ENCODE measurements at places on chromosomes 13 and 19.

- DNase-seq, result no peak
These were observed 1784.6 kb downstream of the SLITRK5 start for GRCh38 chr13:89455741-89456140.

- DNase-seq, result no peak
These were observed 384.3 kb downstream of the EFNB2 start for GRCh38 chr13:106151056-106151699.

DNA sequence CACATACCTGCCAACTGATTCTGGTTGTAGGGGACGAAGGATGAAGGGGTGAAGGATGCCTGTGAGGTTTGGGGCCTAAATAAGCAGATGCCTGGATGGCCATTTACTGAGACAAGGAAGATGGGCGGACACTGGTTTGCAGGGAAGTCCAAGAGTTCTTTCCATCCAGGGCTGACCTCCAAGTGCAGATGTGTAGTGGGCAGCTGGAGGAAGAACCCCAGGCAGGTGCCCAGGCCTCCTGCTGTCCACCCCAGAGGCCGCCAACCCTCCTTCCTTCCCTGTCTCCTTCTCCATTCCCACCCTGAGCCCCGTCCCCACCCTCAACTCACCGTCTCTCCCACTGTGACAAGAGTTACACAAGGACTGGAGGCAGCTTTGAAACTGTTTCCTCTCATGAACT lies 171.5 kb downstream of the KATNAL1 start:
- no peak for DNase-seq

- no peak for DNase-seq
These were observed 150.7 kb downstream of the ABCC4 start for GRCh38 chr13:95150555-95150954.

GRCh38 chr13:73904625-73905024 lies 229.6 kb downstream of the KLF12 start:
- DNase-seq, result no peak

DNA sequence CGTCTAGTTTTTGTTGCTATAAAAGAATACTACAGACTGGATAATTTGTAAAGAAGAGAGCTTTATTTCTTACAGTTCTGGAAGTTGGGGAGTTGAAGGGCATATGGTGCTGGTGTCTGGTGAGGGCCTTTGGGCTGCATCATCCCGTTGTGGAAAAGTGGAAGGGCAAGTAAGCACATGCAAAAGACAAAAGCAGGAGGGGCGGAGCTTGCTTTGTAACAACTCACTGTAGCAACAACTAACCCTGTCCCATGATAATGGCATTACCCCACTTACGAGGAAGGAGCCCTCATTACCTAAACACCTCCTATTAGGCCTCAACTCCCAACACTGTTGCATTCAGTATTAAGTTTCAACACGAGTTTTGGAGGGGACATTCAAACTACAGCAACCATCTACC lies 7.2 kb upstream of the DNAJC15 start:
- no peak for DNase-seq

DNA sequence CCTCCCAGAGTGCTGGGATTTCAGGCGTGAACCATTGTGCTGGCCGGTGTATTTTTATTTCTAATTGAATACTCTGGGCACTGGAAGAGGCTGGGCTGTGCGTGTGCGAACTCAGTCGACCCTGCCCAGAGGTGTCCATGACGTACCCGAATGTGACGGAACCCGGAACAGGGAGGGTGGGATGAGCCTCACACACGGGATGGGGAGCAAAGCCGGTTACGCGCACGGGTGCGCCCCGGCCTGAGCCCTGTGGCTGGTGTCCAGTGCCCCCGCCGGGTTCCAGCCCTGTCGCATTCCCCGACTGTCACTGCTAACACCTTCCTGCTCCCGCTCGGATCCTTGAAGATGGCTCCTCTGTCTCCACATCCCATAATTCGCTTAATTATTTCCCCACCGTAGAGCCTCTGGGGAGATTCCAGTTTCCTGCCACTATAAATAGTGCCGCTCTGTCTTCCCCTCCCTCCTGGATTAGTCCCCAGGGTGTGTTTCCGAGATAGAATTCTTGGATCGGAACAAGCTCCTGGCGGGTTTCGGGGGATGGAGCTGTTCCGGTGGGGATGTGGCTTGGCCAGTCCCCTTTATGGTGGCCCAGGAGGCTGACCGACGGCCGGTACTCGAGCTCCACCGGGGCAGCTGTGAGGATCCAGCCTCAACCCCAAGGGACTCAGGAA lies 22.0 kb downstream of the SBNO2 start:
- no peak for DNase-seq

DNA sequence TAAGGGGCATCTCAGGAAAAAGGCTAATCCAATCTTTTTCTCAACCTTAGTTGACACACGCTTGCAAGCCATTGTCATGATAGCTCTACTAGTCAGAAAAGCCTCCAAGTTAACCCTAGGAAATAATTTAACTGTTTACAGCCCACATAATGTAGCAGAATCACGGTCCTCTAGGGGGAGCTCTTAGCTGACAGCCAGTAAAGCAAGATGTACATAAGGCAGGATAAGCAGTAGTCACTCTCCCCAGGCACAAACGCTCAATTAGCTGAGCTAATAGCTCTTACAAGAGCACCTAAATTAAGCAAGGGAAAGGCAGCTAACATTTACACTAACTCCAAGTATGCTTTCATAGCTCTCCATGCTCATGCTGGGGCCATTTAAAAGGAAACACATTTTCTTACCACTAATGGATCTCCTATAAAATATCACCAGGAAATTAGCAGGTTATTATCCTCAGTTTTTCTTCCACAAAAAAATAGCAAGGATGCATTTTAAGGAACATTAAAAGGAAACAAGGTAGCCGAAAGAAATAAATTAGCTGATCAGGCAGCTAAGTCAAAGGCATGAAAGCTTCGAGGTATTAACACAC lies 33.7 kb upstream of the ZSCAN5A start:
- DNase-seq, result no peak

DNA sequence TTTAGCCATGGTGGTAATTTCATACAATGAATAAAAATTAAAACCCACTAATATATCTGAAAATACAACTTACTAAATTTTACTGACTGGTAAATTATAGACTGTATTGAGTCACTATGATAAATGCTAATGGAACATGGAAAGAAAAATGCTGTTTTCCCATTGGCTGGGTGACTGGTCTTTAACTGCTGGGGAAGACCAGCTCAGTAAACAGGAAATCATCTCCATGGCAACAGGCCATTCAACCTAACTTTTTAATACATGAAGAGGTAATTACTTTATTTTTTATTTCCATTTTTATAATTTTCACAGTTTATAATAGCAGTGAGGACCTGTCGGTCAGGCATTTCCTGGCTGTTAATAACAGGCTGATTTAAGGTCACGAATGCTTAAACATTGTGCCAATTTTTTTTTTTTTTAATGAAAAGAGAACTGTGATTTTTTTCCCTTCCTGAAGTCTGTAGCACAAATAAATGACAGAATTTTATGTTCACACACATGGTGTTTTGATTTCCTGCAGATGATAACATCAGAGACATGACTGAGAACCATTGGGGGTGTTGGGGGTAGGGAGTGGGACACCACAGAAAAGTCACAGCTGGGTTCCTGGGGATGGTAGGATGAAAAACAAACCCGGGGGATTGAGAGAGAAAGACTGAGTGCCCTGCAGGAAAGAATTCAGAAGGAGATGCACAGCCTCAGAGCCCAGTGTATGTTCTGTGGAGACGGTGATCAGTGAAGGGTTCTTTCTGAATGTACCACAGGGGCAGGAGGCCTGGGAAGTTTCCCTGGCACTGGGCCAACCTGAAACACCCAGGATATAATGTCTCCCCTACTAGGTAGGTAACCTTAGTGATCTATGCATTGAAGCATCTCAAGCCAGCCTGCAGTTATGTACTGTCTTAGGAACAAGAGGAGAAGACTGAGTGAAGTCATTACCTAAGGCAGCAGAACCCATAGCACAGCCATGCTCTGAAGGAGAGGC lies 297.1 kb downstream of the COG6 start:
- no peak for DNase-seq

DNA sequence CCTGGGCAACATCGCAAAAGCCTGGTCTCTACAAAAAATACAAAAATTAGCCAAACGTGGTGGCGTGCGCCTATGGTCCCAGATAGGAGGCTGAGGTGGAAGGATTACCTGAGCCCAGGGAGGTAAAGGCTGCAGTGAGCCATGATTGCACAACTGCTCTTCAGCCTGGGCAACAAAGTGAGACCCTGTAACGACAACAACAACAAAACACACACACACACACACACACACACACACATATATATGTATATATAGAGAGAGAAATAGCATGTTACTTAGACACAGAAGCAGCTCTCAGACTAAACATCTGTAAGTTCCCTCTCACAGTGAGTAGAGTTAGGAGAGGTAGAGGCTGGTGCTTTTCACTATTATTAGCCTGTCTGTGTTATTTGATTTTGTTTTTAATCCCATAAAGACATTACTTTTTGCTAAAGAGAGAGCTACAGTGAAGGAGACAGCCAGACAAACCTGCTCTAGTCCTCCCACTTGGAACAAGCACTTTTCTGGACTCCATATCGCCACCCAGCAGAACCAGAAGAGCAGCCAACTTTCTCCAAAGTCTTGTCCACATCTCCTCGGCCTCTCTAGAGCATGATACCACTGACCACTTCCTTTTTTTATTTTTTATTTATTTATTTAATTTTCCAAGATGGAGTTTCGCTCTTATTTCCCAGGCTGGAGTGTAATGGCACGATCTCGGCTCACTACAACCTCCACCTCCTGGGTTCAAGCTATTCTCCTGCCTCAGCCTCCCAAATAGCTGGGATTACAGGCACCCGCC lies 2.8 kb upstream of the LIN7B start:
- no peak for DNase-seq

GRCh38 chr13:105773241-105773640 lies 762.2 kb downstream of the EFNB2 start:
- no peak for DNase-seq

DNA sequence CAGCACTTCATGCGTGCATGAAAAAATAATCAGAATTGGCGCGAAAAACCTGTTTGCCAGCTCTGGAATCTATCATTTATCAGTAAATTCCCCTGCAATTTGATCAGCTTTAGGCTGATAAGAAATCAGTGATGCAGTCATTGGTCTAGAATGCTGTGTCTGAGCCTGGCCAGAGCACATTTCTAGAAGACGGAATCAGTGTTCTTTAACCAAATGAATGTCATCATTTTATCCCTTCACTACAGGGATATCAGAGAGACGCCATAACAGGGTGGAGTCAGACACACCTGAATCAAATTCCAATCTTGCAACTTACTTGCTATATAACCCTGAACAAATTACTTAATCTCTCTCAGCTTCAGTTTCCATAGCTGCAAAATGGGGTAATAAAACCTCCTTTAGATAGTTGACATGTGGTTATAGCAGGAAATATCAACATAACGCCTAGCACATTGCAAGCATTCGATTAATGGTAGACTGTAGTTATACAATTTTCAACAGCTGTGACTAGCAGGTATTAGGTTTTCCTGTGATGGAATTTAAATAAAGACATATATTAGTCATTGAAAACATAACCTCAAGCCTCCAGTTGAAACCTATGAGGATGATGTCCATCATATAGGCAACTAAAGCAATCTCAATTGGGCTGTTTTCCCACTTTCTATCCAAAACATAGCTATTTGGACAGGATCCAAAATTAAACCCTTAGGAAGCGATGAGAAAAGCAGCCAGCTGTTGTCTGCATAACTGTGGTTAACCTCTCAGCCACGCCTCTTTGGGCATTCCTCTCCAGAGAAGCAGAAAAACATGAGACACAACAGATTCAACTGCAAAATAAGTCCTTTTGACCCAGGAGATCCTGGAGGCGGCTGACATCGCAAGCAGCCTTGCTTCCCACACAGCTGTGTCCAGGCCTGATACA lies 51.6 kb upstream of the UBL3 start:
- no peak for DNase-seq

DNA sequence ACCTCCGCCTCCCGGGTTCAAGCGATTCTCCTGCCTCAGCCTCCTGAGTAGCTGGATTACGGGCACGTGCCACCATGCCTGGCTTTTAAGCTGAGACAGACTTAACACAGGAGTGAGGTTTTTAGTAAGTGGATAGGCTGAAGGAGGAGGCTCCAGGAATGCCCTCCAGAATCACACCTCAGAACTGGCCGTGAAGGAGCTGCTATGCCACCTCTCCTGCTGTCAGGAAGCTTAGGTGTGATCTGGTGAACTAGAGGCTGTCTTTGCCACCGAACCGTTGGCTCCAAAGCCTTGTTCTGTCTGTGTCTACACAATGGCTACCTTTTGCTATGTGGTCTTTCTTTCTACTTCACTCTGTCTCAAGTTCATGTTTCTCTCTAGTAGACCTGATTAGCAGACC lies 4.2 kb downstream of the PDCD2L start:
- no peak for DNase-seq

DNA sequence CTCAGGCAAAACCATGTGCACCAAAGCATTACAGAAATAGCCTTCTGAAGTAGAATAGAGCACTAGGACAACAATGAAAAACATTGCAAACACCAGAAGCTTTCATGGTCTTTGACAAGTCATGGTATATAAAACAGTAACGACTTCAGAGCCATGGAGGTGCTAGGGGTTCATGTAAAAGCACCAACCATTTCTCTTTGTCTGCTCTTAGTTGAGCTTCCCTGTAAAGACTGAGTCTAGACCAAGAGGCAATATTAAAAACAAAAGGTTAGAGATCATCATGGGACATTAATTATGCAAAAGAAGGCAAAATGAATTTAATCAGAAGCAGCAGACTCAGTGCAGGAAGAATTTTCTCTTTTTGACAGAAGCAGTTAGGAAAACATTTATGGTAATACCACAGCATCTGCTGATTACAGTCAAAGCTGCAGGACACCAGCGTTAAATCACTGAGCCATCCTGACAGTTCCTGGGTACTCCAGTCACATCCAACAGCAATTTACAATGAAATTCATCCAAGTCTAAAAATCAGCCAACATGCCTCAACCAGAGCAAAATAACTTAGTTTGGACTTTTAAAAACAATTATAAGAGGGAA lies 476.8 kb downstream of the DIAPH3 start:
- no peak for DNase-seq

DNA sequence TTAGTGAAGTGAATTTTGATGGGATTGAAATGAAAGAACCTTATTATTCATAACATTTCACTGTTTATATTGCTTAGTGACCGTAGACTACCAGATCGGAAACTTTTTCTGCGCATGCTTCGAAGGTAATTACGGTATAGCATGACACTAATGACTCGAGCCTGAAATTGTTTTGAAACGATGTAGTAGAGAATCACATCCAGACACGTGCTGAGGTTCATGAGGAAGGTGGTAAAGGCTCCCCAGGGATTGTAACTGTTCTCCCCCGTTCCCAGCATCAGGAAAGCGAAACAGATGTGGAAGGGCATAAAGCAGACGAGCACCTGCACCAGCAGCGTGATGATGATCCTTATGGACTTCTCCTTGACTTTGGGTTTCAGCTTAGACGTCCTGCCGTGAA lies 3.3 kb downstream of the GPR18 start:
- DNase-seq, result no peak
